ENCODE measurements at places on chromosomes 13 and 19. TPM values are rescaled to one million over a fixed set of nuclear protein-coding genes. Genes with fewer than 3 reads are reported as not detected.

DNA sequence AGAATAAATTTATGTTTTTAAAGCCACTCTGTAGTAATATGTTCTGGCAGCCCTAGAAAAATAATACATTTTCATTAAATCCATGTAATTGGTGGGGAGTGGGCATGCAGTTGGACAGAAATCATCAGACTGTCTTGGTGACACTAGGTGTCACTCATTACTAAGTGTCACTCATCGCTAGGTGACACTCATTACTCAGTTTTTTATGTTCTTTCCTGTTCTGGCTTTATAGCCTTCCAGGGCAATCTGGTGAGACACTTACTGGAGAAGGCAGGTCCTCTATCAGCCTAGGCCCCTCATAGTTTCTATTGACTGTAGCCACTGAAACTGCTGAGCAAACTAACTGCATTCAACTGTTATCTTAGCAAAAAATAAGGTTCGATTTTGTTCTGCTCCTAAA lies 542.1 kb downstream of the SLITRK1 start:
- peaks cover 22% of the 10 kb centered on the region for H3K36me3 ChIP-seq
- no peak overlapping the region for H3K4me3 ChIP-seq
- H3K27me3 ChIP-seq = no peaks in the 10 kb centered on the region
- DNase-seq = no peak
- no peak overlapping the region for H3K27ac ChIP-seq
- H3K4me1 ChIP-seq = no peaks in the 10 kb centered on the region

DNA sequence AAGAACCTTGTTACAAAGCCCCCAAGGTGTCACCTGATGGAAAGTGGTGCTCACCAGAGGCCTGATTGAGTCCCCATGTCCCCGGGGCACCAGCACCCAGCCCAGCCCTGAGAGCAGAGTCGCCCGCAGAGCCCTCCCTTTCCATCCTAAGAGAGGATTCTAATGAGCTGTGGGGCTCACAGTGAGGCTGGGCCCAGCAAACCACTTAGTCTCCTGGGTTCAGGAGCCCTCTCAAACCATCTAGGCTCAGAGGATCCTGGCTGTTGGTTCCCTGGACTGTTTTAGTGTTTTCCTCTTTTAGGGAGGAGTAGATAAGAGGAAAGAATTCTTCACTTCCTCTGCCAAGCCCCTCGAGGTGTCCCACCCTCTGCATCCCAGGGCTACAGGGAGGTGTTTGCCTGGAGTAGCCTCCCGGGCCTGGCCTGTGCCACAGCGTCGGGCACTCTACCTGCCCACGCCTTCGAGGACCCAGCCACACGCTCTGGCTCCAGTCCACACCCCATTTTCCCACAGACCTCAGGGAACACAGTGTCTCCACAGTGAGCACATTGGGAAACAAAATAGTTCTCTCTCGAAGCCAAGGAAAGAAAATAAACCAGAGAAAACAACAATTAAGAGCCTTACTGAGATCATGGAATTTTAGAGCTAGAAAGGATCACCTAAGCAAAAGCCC lies 34.4 kb downstream of the DHRS12 start:
- H3K27ac ChIP-seq = no peak overlapping the region
- no peak overlapping the region for H3K4me3 ChIP-seq
- H3K36me3 ChIP-seq = peaks cover 12% of the 10 kb centered on the region
- peaks cover 12% of the 10 kb centered on the region for H3K4me1 ChIP-seq
- H3K27me3 ChIP-seq = peaks cover 7% of the 10 kb centered on the region

DNA sequence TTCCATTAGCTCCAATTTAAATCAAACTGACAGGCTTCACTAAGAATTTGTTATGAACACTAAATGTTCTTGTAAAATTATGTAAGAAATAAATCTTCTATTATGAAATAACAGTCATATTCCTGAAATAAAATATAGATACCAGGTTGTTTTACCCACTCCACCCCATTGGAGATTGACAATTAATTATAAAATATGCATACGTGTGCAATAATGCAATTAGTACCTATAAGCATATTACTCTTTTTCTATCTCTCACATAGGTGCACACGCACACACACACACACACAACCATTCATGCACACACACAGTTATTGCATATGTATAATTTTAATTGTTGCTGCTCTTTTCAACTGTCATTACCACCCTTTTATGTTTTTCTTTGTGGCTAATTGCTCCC lies 395.7 kb downstream of the SLITRK5 start:
- no peaks in the 10 kb centered on the region for H3K27me3 ChIP-seq
- no peaks in the 10 kb centered on the region for H3K36me3 ChIP-seq
- no peak for DNase-seq
- H3K4me1 ChIP-seq = no peaks in the 10 kb centered on the region

GRCh38 chr19:39497996-39498797 lies 550 bp upstream of the DLL3 start:
- peaks cover 22% of the 10 kb centered on the region for H3K4me1 ChIP-seq
- peaks cover 36% of the 10 kb centered on the region for H3K27me3 ChIP-seq
- peak overlapping the region; percentile 9 for H3K27ac ChIP-seq

- no peak for DNase-seq
- H3K4me1 ChIP-seq = peaks cover 40% of the 10 kb centered on the region
- H3K27me3 ChIP-seq = no peaks in the 10 kb centered on the region
- no peaks in the 10 kb centered on the region for H3K36me3 ChIP-seq
Observed at GRCh38 chr13:94325650-94326049, 153.8 kb downstream of the DCT start.

GRCh38 chr13:99085808-99086266 lies 108.0 kb upstream of the DOCK9 start:
- H3K27ac ChIP-seq = no peak overlapping the region
- H3K4me1 ChIP-seq = peaks cover 19% of the 10 kb centered on the region
- DNase-seq = no peak
- H3K36me3 ChIP-seq = no peaks in the 10 kb centered on the region
- H3K4me3 ChIP-seq = peak overlapping the region; percentile 73

- peaks cover 51% of the 10 kb centered on the region for H3K36me3 ChIP-seq
- 0 out of 2 replicates have a peak, but pooled peaks cover 1% of the 10 kb centered on the region for H3K27me3 ChIP-seq
- H3K4me3 ChIP-seq = no peak overlapping the region
- H3K27ac ChIP-seq = no peak overlapping the region
Observed at GRCh38 chr13:84653915-84654534, 771.8 kb upstream of the SLITRK1 start.

GRCh38 chr13:44703371-44703770 lies 127.2 kb upstream of the TSC22D1 start:
- H3K27me3 ChIP-seq = no peaks in the 10 kb centered on the region
- peak; percentile 77 for DNase-seq
- H3K36me3 ChIP-seq = peaks cover 16% of the 10 kb centered on the region
- no peak overlapping the region for H3K4me3 ChIP-seq
- peak overlapping the region; percentile 1 for H3K27ac ChIP-seq
- peaks cover 14% of the 10 kb centered on the region for H3K4me1 ChIP-seq

DNA sequence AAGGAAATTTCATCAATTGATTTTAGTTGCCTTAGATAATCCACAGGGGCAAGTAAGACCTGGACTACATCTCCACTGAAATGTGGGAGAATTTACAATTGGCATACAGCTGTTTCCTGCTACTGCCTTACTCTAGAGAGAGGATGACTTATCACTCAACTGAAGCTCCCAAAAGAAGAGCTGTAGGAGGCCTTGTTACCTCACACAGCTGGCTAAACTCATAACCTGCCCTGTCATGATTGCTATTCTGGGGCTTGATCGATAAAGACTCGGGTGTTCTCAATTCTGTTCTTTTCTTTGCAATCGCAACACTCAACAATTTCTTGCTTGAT lies 1396.4 kb downstream of the EFNB2 start:
- peak overlapping the region; percentile 96 for H3K4me3 ChIP-seq
- H3K4me1 ChIP-seq = peaks cover 26% of the 10 kb centered on the region
- no peaks in the 10 kb centered on the region for H3K36me3 ChIP-seq
- H3K27me3 ChIP-seq = no peaks in the 10 kb centered on the region
- 0 out of 2 replicates have a peak overlapping the region, but pooled peaks have one; percentile 94 for H3K27ac ChIP-seq

GRCh38 chr19:13781547-13781946 lies 7.3 kb downstream of the C19orf53 start:
- H3K4me3 ChIP-seq = 0 out of 2 replicates have a peak overlapping the region, but pooled peaks have one; percentile 44
- peak overlapping the region; percentile 84 for H3K27ac ChIP-seq

DNA sequence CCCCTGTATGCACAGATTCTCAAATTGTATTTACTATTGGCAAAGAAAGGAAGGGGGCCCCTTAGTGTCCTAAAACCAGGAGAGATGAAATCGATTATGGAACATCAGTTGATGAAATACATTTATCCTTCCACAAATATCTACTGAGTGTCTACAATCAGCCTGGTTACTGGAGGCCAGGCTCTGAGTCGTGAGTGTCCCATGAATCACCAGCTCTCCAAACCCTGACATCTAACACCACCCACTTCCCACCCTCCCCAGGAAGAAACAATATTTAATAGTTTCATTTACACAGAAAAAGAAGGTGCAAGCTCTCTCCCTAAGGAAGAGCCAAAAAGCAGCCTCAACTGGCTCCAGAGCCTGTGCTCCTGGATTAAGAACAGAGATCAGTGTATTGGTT lies 25.2 kb downstream of the KCTD15 start:
- H3K27ac ChIP-seq = no peak overlapping the region
- H3K4me3 ChIP-seq = no peak overlapping the region
- no peak for DNase-seq
- peaks cover 6% of the 10 kb centered on the region for H3K4me1 ChIP-seq

DNA sequence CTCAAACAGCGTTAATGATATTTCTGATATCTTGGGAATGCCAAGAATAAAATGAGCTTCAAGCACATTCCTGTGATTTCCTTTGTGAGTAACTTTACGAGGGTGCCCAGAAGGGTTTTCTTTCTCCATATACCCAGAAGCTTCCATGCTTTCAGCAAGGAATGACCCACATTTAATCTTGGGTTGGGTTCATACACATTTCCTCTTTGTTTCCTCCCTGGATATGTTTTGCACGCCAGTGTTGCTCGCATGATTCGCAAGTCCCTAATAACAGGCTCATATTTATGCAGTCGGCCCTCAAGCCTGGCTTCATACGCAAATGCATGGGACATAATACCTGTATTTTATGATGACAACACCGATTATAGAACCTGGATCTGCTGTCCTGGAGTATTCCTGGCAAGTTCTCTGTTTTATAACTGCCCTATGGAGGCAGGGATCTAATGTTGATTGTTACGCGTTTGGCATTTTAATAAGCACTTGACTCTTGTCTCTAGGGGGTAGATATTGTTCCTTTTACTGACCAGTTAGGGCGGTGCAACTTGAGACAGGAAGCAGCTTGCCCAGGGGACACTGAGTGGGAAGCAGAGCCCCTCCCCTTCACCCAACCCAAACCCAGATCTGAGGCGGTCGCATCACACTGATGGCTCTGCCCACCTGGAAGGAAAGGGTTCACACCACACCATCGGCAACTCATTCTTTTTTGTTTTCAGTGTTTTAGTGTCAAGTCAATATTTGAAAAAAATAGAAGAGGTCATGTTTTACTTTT lies 220.4 kb upstream of the SOX1 start:
- H3K4me1 ChIP-seq = no peaks in the 10 kb centered on the region
- H3K36me3 ChIP-seq = no peaks in the 10 kb centered on the region
- H3K27ac ChIP-seq = no peak overlapping the region
- no peak for DNase-seq
- H3K4me3 ChIP-seq = no peak overlapping the region

- H3K4me1 ChIP-seq = peaks cover 39% of the 10 kb centered on the region
- no peaks in the 10 kb centered on the region for H3K27me3 ChIP-seq
- DNase-seq = peak; percentile 37
- H3K36me3 ChIP-seq = peaks cover 5% of the 10 kb centered on the region
- no peak overlapping the region for H3K4me3 ChIP-seq
- no peak overlapping the region for H3K27ac ChIP-seq
Observed at GRCh38 chr13:73810647-73811046, 323.6 kb downstream of the KLF12 start.

DNA sequence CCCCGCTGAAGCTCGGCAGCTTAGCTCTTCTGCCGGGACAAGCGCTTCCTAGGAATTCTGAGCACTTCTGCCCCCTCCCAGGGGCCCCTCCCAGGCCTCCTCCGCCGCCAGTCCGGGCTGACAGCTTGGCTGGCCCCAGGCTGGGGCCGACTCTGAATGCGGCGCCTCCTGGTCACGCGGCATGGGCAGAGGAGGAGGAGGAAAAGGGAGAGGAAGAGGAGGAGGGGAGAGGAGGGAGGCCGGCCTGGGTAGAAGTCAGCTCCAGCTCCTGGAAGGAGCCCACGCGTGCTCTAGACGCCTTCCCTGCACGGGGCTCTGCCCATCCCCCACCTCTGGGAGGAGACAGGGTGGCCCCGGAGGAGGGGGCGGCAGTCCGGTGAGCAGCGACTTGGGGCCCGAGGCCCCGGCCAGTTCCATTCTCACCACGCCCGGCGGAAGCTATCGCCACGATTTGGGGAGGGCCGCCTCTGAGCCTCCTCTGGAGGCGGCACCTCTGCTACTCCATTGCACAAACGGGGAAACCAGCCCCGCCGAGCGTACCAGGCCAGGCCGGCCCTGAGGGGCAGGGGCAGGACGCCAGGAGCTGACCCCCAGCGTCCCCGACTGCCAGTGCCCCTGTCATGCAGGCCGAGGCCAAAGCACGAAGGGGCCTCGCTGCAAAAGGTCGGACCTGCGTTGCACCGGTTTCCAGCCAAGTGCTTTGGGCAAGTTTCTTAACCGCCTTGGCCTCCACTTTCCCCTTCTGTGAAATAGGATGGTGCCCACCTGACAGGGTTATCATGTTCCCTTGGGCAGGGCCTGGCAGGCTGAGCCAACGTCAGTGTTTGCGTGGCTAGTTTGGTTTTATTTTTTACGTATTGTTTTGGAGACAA lies 31.6 kb downstream of the CCNE1 start:
- H3K4me3 ChIP-seq = peak overlapping the region; percentile 74
- H3K36me3 ChIP-seq = no peaks in the 10 kb centered on the region
- peaks cover 28% of the 10 kb centered on the region for H3K4me1 ChIP-seq
- no peak for DNase-seq

DNA sequence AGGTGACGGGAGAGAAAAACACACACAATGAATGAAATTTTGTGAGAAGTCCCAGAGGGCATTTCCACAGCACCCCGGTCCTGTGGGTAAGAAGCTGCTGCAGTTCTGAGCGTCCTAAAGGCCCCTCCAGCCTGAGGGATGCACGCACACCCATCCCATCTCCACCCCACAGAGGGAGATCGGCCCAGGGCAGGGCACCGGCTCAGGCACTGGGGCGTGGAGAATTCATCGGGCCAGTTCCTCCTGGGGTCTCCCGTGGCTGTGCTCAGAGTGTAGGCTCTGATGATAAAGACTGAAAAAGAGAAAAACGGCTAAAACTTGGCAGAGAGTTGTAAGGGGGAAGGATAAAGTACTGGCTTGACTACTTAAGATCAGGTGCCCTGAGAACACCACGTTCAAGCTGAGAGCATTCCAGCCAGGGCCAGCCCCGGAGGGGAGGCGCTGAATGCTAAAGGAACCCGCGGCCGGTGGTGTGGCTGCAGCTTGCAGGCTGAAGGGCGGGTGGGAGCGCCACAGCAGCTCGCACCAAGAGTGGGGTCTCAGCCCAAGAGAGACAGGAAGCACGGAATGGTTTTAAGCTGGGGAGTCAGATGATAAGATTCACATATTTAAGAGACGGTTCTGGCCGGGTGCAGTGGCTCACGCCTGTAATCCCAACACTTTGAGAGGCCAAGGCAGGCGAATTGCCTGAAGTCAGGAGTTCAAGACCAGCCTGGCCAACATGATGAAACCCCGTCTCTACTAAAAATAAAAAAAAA lies 121.9 kb upstream of the SPACA7 start:
- no peaks in the 10 kb centered on the region for H3K4me1 ChIP-seq
- peaks cover 2% of the 10 kb centered on the region for H3K27me3 ChIP-seq
- peaks cover 24% of the 10 kb centered on the region for H3K36me3 ChIP-seq
- H3K27ac ChIP-seq = no peak overlapping the region

The TUBA3C gene
- not detected for total RNA-seq

The PDX1 gene
- total RNA-seq = not detected

The YJEFN3 gene
- 1.7 TPM for total RNA-seq

The PPP6R1 gene
- total RNA-seq = 88.2 TPM

The IL17D gene
- 0.28 TPM for total RNA-seq

The GPX4 gene
- 258 TPM for total RNA-seq

Measured in HFFc6 (cell line).